ENCODE measurements at places on chromosomes 5 and 9. TPM values are rescaled to one million over a fixed set of nuclear protein-coding genes. Genes with fewer than 3 reads are reported as not detected.

SERINC5 gene
- total RNA-seq, result 4.6 TPM

CCDC187 gene
- total RNA-seq, result not detected

NR4A3 gene
- 1.5 TPM for total RNA-seq

SHLD3 gene
- 2.7 TPM for total RNA-seq

UNC13B gene
- total RNA-seq, result 10.8 TPM

DBH gene
- total RNA-seq, result not detected

ANKRD20A1 gene
- 1.5 TPM for total RNA-seq

PCDHA12 gene
- 3.0 TPM for total RNA-seq

BTNL3 gene
- not detected for total RNA-seq

SLU7 gene
- 36.3 TPM for total RNA-seq

KCNIP1 gene
- total RNA-seq, result not detected

ORM2 gene
- not detected for total RNA-seq

TAF11L5 gene
- not detected for total RNA-seq

SLC6A3 gene
- 1.3 TPM for total RNA-seq

TTLL11 gene
- 4.2 TPM for total RNA-seq

ACER2 gene
- 2.6 TPM for total RNA-seq

ABLIM3 gene
- 23.7 TPM for total RNA-seq

ADRA1B gene
- total RNA-seq, result 23.0 TPM

NUTM2G gene
- not detected for total RNA-seq

C5orf58 gene
- not detected for total RNA-seq
